ENCODE measurements at places on chromosomes 13 and 19. TPM values are rescaled to one million over a fixed set of nuclear protein-coding genes. Genes with fewer than 3 reads are reported as not detected.

OVOL3 gene
- total RNA-seq, result not detected

KLK1 gene
- total RNA-seq, result not detected

TLE2 gene
- total RNA-seq, result 19.2 TPM

ETV2 gene
- total RNA-seq, result 9.0 TPM

ZNF681 gene
- total RNA-seq, result 0.13 TPM

- DNase-seq, result no peak
- no peak overlapping the region for H3K27ac ChIP-seq
- H3K4me1 ChIP-seq, result no peaks in the 10 kb centered on the region
- H3K4me3 ChIP-seq, result no peak overlapping the region
Observed at GRCh38 chr19:17889609-17890214, 18.0 kb downstream of the SLC5A5 start.

GRCh38 chr13:84607261-84608013 lies 725.2 kb upstream of the SLITRK1 start:
- no peak overlapping the region for H3K4me3 ChIP-seq
- no peaks in the 10 kb centered on the region for H3K27me3 ChIP-seq
- H3K4me1 ChIP-seq, result no peaks in the 10 kb centered on the region

GRCh38 chr13:69069554-69070133 lies 1038.0 kb upstream of the ATXN8OS start:
- H3K27me3 ChIP-seq, result no peaks in the 10 kb centered on the region
- no peaks in the 10 kb centered on the region for H3K4me1 ChIP-seq

DNA sequence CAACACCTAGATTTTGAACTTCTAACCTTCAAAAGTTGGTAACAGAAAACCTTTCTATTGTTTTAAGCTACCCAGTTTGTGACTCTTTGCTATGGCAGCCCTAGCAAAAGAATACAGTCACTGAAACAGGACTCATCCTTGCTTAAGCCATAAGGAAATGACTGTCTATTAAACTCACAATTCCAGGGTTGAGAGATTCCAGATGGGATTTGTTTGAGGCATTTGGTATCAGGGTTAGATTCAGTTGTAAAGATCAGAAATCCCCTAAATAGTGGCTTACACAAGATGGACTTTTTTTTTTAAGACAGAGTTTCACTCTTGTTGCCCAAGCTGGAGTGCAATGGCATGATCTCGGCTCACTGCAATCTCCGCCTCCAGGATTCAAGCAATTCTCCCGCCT lies 41.1 kb upstream of the RGCC start:
- H3K4me1 ChIP-seq, result no peaks in the 10 kb centered on the region
- no peaks in the 10 kb centered on the region for H3K36me3 ChIP-seq
- DNase-seq, result no peak
- H3K27ac ChIP-seq, result no peak overlapping the region

DNA sequence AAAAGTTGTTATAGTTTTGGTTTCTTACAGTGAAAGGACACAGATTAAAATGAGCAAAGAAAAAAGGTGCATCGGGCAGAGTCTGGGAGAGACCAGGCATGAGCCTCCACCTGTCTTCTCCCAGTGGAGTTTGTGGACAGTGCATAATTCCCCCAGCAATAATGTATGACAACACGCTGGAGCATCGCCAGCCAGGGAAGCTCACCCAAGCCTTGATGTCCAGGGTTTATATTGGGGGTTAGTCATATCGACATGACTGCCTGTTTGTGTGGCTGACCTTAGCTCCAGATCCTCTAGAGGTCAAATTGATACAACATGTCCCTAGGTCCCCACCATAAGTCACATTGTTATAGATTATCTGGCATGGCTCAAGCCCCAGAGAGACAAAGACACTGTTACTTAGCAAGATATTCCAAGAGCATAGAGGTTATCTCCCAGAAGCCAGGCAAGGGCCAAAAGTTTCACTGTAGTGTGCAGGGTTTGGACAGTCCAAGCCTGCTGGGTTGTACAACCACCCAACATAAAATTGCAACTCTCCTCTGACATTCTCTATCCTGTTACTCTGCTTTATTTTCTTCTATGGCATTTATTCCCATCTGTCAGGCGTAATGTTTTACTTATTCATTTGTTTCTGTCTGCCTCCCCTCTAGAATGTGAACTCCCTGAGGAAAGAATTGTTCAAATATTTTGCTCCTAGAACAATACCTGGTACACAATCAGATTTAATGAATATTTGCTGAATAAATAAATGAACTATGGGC lies 5.6 kb upstream of the KLK13 start:
- H3K4me1 ChIP-seq, result no peaks in the 10 kb centered on the region
- H3K36me3 ChIP-seq, result no peaks in the 10 kb centered on the region
- peaks cover 6% of the 10 kb centered on the region for H3K27me3 ChIP-seq
- no peak overlapping the region for H3K27ac ChIP-seq
- DNase-seq, result no peak

DNA sequence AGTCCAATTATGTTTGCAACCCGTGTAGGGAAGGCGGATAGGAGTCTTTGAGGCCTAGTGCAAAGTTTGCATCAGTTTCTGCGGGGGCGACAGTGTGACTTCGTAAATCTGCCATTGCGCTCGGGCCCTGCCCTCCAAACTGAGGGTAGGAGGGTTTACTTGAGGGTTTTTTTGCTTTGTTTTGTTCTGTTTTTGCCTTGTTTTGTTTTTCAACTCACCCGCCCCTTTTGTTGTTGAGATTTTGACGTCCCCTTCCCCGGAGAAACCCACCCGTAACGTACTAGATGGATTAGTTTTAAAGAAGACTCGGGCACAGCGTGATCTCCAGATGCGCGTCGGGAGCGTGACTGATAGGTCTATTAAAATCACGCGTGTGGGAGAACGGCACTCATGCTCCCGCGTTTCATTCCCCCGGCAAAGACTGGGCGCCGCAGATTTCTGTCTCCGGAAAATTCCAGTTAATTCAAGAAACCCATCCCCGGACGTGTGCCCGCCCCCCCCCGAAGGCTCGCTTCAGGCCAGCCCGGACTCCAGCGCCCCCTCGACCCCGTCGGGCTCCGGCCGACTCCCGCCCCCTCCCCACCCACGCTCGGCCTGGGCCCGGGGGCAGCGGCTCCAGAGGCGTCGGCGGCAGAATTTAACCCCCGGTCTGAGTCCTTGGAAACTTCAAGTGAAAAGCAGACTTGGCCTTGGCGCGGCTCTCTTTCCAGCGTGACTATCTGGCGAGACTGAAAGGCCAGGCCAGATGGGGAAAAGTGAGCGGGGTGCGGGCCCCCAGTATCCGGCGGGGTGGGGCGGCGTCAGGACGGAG lies 5.0 kb downstream of the SOX1 start:
- H3K27me3 ChIP-seq, result peaks cover 63% of the 10 kb centered on the region
- no peak overlapping the region for H3K4me3 ChIP-seq
- no peak overlapping the region for H3K27ac ChIP-seq
- no peaks in the 10 kb centered on the region for H3K36me3 ChIP-seq
- no peak for DNase-seq

DNA sequence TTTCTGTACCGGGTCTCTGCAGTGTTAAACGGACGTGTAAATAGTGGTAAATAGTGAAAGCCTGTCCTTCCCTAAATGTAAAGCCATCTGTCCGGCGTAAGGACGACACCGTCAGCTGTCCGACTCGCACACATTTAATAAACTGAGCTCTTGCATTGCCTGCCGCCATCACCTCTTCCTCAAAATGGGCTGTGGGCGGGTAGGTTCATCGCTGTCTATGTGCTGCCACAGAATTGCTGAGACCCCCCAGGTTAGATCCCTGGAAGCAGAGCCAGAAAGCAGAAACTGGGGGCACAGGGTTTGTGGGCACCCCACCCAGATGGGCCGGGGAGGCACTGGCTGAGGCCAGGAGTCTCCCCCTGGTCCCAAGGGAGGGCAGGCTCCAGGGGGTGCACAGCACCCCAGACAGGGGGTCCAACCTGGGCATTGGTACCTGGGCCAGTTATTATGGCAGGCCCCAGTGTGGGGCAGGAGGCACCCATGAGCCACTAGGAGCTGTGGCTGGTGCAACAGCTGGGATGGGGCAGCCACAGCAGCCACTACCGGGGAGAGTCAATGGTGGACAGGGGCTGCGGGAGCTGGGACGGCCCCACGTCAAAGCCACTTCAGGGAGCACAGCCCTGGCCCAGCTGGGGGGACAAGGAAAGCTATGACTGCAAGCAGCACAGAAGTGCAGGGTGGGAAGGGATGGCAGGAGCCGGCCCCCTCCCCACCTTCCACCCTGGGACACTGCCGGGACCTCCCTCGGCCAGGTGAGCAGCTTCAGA lies 5.7 kb downstream of the C19orf25 start:
- no peak overlapping the region for H3K27ac ChIP-seq
- no peak overlapping the region for H3K4me3 ChIP-seq

DNA sequence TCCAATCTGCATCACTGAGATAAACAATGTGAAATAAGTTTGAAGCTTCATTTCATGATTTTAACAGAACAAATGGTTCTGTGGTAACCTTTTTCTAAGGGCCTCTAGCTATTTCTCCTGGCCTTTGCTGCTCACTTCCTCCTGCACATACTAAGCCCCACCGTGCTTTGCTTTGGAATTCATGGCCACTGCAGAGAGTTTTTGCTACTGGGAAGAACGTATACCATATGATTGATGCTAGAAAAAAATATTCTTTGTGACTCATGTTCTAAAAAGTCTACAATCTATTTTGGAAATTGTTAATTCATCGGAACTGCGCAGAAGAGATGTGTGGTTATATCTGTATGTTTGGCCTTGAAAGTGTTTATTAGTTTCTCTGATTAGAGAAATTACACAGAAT lies 747.3 kb downstream of the PCDH9 start:
- H3K4me1 ChIP-seq, result no peaks in the 10 kb centered on the region
- no peaks in the 10 kb centered on the region for H3K27me3 ChIP-seq
- H3K4me3 ChIP-seq, result no peak overlapping the region
- no peaks in the 10 kb centered on the region for H3K36me3 ChIP-seq
- no peak overlapping the region for H3K27ac ChIP-seq

- DNase-seq, result no peak
- H3K4me1 ChIP-seq, result no peaks in the 10 kb centered on the region
- H3K4me3 ChIP-seq, result no peak overlapping the region
- no peaks in the 10 kb centered on the region for H3K27me3 ChIP-seq
Observed at GRCh38 chr13:60662595-60662994, 265.6 kb downstream of the TDRD3 start.

DNA sequence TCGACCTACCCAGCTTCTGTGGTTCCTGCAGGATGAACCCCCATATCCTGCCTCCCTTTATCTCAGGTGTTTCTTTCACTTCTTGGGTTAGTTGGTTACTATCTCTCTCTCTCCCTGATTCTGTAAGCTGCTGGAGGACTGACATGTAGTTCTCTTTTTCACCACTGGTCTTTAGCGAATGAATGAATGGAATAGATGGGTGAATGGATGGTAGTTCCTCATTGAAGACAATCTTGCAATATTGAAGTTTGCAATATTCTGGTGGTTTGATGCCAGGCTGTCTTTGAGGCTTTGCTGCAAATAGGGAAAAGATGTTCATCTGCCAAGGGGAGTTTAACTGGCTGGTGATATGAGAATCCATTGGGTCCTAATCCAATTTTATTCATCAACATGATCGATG lies 120.2 kb downstream of the UBL3 start:
- no peaks in the 10 kb centered on the region for H3K4me1 ChIP-seq
- H3K4me3 ChIP-seq, result no peak overlapping the region
- DNase-seq, result no peak
- H3K27ac ChIP-seq, result no peak overlapping the region

DNA sequence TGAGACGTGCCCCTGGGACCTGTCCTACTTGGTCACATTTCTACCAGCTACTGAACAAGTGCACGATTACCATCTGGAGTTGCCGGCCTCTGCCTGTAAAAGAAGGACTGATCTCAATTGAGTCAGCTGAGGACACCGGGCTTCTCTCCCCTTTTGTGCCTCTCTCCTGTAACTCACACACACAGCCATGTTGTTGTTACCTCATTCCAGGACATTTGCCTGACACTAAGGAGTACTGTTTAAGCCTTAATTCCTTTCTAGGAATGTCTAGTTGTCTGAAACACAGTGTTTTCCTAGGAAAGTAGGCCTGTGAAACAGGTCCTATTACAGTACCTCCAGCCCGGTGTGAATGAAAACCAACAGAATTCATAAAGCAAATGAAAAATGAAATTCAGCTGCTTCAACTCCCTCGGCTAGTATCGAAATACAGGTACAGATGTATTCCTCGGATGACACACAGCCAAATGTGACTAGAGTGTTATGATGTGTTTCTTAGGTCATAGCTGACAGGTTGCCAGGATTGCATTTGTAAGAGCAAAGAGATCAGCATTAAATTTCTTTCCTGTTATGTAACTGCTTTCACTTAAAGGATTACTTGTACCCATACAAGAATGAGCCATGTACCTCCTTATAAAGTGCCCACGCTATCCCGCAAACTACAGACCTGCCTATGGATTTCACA lies 152.0 kb upstream of the IRS2 start:
- no peaks in the 10 kb centered on the region for H3K36me3 ChIP-seq
- H3K4me1 ChIP-seq, result no peaks in the 10 kb centered on the region
- H3K4me3 ChIP-seq, result no peak overlapping the region
- H3K27ac ChIP-seq, result no peak overlapping the region
- peak; percentile 65 for DNase-seq

- no peak overlapping the region for H3K4me3 ChIP-seq
- no peak overlapping the region for H3K27ac ChIP-seq
- no peaks in the 10 kb centered on the region for H3K27me3 ChIP-seq
- DNase-seq, result no peak
Observed at GRCh38 chr13:95337597-95337996, 36.3 kb upstream of the ABCC4 start.

- no peak for DNase-seq
- no peaks in the 10 kb centered on the region for H3K4me1 ChIP-seq
- no peaks in the 10 kb centered on the region for H3K36me3 ChIP-seq
Observed at GRCh38 chr13:52806029-52806428, 42.4 kb downstream of the PCDH8 start.

GRCh38 chr19:49976496-49976895 lies 15.5 kb upstream of the SIGLEC11 start:
- H3K36me3 ChIP-seq, result peaks cover 5% of the 10 kb centered on the region
- H3K4me1 ChIP-seq, result no peaks in the 10 kb centered on the region
- H3K27ac ChIP-seq, result no peak overlapping the region
- H3K4me3 ChIP-seq, result no peak overlapping the region

- no peak for DNase-seq
- no peaks in the 10 kb centered on the region for H3K27me3 ChIP-seq
- no peaks in the 10 kb centered on the region for H3K4me1 ChIP-seq
- no peak overlapping the region for H3K27ac ChIP-seq
- no peak overlapping the region for H3K4me3 ChIP-seq
- peaks cover 83% of the 10 kb centered on the region for H3K36me3 ChIP-seq
Observed at GRCh38 chr13:99528547-99528946, 27.3 kb downstream of the TM9SF2 start.

- peaks cover 31% of the 10 kb centered on the region for H3K4me1 ChIP-seq
- H3K36me3 ChIP-seq, result peaks cover 61% of the 10 kb centered on the region
- H3K27ac ChIP-seq, result no peak overlapping the region
- peak overlapping the region; percentile 89 for H3K4me3 ChIP-seq
Observed at GRCh38 chr19:4063369-4064148, 3.1 kb downstream of the ZBTB7A start.

DNA sequence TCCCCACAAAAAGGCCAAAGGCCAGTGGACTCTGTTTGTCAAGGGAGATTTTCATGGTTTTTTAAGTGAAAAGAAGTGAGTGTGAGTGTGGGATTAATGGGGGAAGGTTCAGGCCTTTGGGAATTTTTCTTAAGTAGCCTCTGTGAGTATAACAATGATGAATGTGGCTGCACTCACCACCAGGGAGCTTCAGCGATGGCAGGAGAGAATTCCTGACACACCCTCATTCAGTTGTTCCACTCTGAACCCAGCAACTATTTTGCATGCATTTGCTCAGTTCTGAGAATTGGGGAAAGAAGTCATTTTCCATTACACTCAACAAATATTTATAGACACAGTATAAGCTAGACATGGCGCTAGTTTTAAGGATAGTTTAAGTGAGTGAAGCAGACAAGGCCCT lies 117.9 kb downstream of the CCNA1 start:
- no peaks in the 10 kb centered on the region for H3K36me3 ChIP-seq
- H3K4me1 ChIP-seq, result no peaks in the 10 kb centered on the region
- H3K27ac ChIP-seq, result no peak overlapping the region

GRCh38 chr19:3041761-3042620 lies 12.9 kb upstream of the TLE2 start:
- H3K36me3 ChIP-seq, result no peaks in the 10 kb centered on the region
- no peak overlapping the region for H3K27ac ChIP-seq
- H3K4me1 ChIP-seq, result peaks cover 9% of the 10 kb centered on the region
- DNase-seq, result no peak
- H3K27me3 ChIP-seq, result no peaks in the 10 kb centered on the region
